ENCODE measurements at places on chromosomes 2 and 18.

GRCh38 chr18:36766836-36767235 lies 62.0 kb downstream of the TPGS2 start:
- DNase-seq, result no peak

DNA sequence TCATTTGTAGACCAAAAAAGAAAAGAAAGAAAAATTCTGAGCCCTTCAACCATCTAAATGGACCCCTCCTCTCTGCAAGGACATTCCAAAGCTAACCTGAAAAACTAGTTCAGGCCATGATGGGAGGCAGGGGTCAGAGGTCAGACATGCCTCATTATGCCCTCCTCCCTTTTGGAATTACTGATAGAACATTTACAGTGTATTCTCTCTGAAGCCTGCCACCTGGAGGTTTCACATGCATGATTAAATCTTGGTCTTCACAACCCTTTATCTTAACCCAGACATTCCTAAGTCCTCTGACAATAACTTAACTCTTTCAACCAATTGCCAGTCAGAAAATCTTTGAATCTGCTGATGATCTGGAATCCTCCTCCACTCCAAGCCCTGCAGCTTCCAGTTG lies 86.0 kb downstream of the SPP2 start:
- DNase-seq, result no peak

DNA sequence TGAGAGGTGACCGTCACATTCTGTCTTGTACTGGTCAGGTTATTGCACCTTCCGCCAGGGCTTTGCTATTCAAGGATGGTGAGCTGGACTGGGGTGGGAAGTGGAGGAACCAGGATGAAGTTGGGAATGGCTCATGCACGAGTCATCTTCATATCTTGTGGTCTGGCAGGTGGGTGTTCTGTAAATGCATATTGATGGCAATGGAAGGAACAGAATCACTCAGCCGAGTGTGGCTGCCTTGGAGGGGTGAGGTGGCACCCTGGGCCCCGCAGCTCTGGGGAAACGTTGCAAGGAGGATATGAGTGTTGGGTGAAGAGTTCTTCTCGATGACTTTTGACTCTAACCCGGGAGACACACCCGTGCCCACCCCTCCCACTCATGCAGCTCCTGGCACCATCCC lies 1.2 kb downstream of the NEU2 start:
- DNase-seq, result no peak

DNA sequence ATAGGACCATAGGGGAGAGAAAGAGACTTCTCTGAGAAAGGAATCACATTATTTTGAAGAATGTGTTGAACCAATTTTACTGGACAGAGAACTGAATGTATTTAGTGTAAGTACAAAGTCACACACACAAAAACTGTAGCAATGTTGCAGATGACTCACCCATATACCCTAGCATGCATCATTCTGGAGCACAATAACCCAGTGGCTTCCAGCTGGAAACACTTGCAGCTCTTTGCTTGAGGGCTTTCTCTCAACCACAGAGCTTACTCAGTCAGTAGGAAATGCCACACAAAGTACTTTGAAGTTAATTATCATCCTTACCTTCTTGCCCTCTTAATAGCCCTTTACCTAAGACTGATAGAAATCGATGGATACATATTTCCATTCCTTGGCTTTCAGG lies 760.0 kb upstream of the FSHR start:
- no peak for DNase-seq
